ENCODE measurements at places on chromosomes 6 and 20.

- DNase-seq: no peak
These were observed 44.0 kb upstream of the PIM1 start for GRCh38 chr6:37125774-37126492.

DNA sequence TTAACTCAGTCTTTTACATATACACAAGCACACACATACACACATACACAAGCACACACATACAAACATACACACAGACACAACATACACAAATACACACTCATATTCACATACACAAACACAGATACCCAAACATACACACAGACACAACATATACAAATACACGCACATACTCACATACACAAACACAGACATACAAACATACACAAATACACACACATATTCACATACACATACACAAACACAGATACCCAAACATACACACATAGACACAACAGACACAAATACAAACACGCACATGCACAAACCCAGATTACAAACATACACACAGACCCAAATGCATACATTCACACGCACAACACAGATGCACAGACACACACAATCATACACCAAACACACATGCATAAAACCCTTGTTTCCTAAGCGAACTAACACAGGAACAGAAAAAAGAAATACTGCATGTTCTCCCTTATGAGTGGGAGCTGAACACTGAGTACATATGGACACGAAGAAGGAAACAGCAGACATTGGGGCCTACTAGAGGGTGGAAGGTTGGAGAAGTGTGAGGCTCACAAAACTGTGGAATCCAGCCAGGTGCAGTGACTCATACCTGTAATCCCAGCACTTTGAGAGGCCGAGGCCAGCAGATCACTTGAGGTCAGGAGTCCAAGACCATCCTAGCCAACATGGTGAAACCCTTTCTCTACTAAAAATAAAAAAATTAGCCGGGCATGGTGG is 34.2 kb downstream of the PIM1 start:
- no peak for DNase-seq

- no peak for DNase-seq
These were observed 36.3 kb downstream of the ROS1 start for GRCh38 chr6:117389227-117390057.

GRCh38 chr20:10271494-10272219 is 53.0 kb downstream of the SNAP25 start:
- no peak for DNase-seq

DNA sequence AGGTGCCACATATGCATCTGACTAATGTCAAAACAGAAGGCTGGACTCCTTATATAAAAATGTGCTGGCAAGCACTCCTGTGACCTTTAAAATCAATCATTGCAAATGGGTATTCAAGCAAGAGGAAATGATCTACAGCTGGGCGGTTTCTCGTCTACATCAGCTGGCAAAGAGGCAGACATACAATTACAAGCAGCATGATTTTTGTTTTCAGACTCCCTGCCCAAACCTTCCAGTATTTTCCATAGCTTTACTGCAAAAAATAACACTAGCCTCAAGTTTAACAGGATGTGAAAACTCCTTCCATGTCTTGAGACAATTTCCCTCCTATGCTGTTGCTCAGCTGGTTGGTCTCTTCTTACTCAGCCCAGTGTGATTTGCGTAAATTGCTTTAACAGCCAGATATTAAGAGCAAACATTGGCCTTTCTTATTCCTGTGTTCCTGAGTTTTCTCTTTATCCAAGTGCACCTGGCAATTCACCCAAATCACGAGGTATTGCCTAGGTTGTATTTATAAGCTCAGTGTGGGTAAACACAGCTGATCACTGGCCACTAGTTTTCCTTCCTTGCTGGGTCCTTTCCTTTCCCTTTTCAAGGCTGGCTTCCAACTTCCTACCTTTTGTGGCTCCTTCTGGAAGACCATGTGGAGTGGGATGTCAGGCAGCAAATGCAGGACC is 130.4 kb downstream of the MOXD1 start:
- DNase-seq: no peak

DNA sequence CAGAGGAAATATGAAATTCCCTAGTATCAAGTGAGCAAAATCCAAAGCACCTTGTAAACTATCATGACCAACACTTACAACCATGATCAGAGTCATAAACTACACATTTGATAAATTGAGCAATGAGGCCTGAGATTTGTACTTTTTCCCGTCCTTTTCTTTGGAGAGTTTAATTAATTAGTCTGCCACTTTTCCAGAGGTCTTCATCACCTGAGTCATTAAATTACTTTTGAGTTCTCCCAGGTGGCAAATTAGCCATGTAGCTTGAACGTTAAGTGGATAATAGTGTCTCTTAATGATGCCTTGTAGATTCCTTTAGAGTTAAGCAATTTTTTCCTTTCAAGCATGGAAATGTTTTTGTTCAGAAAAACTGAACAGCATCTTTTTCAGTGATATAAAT is 75.6 kb downstream of the RNF217 start:
- DNase-seq: no peak

- no peak for DNase-seq
These were observed 57.6 kb downstream of the ZNF831 start for GRCh38 chr20:59221049-59221706.

GRCh38 chr6:25476126-25476525 is 175.9 kb upstream of the SCGN start:
- DNase-seq: no peak

GRCh38 chr6:41648070-41648585 is 9.9 kb downstream of the MDFI start:
- DNase-seq: no peak

DNA sequence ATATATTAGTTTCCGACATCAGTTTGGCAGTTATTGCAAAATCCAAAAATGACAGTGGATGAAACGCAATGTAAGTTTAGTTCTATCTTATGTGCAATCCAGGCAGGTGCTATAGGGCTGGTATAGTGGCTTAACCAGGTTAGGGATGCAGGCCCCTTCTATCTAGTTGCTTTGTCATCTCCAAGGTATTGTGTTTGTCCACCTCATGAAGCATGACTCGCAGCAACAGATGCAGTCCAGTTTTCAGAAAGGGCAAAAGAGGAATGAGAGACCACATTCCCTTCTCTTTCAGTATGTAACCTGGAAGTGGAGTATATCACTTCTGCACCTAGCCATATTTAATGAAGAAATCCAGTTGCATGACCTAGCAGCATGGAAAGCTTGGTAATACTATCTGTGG is 59.7 kb downstream of the PKIB start:
- DNase-seq: no peak

DNA sequence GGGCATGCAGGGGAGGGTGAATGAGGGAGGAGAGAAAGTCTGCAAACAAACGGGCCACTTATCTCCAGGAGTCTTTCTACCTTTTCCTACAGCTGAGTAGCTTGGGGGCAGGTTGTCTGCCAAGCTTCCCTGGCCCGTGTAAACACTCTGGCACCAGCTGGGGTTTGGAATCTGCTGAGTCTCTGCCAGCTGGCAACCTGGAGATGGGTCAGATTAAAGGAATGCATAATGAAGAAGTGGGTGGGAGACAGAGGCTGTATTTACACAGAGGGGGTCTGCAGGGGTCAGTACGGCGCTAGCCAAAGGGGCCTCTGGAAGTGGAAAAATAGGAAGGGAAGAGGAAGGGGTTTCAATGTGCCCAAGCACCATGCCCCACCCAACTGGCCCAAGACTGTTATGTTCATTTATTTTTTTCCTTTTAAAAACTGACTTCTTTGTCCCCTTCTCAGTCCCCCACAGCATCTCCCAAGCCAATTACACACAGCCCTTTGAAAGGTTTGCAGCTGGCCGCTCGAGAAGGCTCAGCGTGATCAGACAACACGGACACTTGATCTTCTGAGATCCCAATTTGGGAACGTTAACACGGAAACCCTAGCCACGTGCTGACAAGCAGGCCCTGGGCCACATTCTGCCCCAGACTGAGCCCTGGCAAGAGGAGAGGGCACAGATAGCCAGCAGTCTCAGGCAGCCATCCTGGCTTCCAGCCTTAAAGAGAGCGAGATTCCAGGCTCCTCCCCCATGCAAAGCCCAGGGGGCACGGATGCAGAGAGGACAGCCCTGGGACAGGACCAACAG is 25.2 kb downstream of the TRAM2 start:
- DNase-seq: no peak

DNA sequence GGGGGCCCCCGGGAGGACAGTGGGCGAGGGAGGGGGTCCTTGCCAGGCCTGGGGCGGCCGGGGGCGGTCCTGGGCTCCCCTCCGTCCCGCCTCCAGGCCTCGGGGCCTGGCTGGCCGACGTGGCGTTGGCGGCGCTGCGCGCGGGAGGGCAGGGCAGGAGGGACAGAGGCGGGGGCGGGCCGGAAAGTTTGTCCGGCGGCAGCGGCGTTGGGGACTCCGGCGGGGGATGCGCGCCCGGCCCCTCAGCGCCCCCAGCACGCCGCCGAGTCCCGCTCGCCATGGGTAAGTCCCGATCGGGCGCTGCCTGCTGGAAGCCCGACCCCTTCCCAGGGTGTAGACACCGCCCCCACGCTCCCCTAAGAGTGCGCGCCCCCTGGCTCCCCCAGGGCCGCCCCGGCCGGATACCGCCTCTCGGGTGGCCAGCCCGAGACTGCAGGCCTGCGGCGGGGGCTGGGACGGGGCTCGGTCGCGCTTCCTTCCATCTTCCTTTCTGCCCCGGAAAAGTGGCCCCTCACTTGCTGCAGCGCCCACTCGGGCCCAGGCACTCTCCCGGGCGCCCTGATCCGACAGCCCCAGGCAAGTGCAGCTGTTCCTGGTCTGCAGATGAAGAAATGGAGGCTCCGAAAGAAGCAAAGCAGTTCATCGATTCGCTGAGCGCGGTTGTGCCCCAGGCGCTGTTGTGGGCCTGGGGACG is at the start of gene SLC2A10:
Gene SLC2A10, plus strand, starts transcription at position 191 of the 694 bp plus-strand sequence. Its CDS starts 88 bp downstream, at position 279.
- no peak for DNase-seq

- no peak for DNase-seq
These were observed 53.3 kb upstream of the EYS start for GRCh38 chr6:65760285-65760684.

- DNase-seq: no peak
These were observed 54.9 kb upstream of the EYS start for GRCh38 chr6:65761890-65762289.

- DNase-seq: no peak
These were observed 1.2 kb downstream of the VARS1 start for GRCh38 chr6:31794294-31794865.

- DNase-seq: no peak
These were observed 32.1 kb upstream of the IRF4 start for GRCh38 chr6:359261-360035.

DNA sequence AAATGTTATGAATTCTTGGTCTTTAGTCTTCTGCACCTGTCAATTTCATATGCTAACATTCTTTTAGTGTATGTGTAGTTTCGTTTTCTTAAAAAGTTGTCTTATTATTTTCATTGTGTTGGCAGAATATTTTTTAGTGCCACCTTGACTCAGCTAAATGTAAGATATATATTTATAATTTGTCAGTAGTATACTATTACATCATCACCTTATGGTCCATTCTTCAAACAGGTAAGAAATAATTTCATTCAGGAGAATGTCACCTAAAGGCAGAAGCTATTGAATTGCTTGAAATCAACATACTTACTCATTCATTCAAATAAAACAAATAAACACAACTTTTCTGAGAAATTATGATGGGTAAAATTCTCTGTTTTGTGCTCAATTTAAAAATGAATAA is 3.5 kb upstream of the STXBP5 start:
- DNase-seq: no peak

DNA sequence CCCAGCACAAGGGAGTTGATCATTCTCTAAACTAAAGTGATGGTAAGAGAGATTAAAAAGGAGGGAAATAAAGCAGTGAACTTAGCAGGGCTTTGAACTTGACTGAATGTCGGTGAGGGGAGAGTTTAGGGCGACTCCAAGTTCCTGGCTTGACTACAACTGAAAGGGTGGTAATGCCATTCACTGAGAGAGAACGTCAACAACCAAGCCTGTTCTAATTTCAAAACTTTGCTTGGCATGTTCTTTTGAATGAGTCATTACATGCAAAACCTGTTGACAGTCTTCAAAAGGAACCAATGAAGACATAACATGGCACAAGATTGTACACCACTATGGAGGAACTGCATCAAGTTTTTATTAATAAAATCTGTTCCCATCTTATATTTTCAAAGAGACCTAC is 10.3 kb upstream of the MYB start:
- DNase-seq: no peak

DNA sequence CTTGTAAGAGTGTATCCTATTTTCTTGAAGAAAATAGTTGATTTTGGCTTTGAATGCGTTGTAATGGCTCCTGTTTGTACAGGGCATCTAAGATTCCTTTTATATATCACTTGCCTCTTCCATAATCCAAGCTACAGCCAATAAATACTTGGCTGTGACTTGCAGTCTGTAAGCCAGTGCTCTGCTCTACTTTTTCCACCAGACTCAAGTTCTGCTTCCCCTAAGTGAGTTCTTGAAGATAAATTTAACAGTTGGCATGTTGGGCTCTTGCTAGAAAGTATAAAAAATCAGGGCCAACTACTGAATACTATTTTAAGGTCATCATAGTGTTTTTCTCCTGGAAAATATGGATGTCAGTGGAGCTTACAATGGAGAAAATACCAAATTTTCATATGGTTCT is 36.5 kb upstream of the SCGN start:
- DNase-seq: no peak

GRCh38 chr6:88577461-88577860 is 386.0 kb downstream of the RNGTT start:
- DNase-seq: no peak

GRCh38 chr6:2866171-2866846 is 24.6 kb upstream of the SERPINB1 start:
- no peak for DNase-seq

- no peak for DNase-seq
These were observed 107.3 kb downstream of the FOXO3 start for GRCh38 chr6:108667993-108668392.

GRCh38 chr20:34771680-34772081 is 53.8 kb downstream of the NCOA6 start:
- no peak for DNase-seq

- DNase-seq: peak; percentile 72
These were observed 27.1 kb downstream of the CD83 start for GRCh38 chr6:14144678-14145113.

GRCh38 chr6:51613558-51613957 is 473.9 kb downstream of the PKHD1 start:
- DNase-seq: no peak

- no peak for DNase-seq
These were observed 329.3 kb downstream of the NRN1 start for GRCh38 chr6:5677219-5678000.

DNA sequence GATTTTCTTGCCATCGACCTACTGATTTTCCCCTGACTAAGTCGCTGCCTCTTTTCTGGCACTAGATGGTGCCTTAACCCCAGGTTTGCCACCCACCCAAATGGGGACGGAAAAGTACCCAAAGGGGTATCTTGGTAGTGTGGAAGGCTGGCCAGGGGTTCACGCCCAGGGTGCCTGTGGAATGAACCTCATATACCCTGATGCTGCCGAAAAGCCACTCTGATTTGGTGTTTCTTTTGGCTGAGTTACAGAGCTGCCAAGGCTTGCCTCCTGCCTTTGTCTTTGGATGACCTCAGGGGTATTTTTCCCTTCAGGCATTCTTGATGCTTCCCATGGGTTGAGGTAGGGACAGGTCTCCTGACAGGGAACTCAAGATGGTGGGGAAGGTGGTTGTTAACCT is 78.1 kb downstream of the MAP3K7 start:
- no peak for DNase-seq

GRCh38 chr20:41279546-41280225 is 37.8 kb downstream of the ZHX3 start:
- DNase-seq: no peak

- DNase-seq: peak; percentile 17
These were observed 4.7 kb downstream of the LINC00237 start for GRCh38 chr20:21101453-21101931.

GRCh38 chr20:57890202-57890800 is 180.5 kb upstream of the PMEPA1 start:
- DNase-seq: no peak
